ENCODE measurements at places on chromosomes 12 and 14.

GRCh38 chr12:10722905-10723746, at the start of gene YBX3:
Gene YBX3, minus strand, starts transcription at chr12:10723323. Its CDS starts 212 bp downstream, at chr12:10723111.
- peak; percentile 35 for DNase-seq

- DNase-seq, result no peak
These were observed 54.9 kb downstream of the SRGAP1 start for GRCh38 chr12:63899396-63899795.

DNA sequence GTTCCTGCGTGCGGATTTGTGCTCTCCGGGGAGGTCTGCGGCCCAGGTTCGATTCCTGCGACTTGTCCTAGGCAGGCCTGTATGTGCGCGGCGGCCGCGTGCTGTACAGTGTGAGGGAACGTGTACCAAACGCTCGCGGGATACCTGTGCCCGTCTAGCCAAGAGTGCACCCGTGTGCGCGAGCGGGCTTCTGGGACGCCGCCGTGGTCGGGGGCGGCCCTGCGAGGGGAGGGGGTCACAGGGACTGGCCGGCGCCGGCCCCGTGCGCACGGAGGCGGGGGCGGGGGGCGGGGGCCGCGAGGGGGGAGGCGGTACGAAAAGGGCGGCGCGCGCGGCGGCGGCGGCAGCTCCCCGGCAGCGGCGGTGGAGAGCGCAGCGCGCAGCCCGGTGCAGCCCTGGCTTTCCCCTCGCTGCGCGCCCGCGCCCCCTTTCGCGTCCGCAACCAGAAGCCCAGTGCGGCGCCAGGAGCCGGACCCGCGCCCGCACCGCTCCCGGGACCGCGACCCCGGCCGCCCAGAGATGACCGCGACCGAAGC, at the start of gene DLK1:
DLK1 (plus strand) TSS at position 343 of the 536 bp plus-strand sequence; CDS start at position 520, 177 bp downstream.
- no peak for DNase-seq

GRCh38 chr12:18808221-18808620, 70.3 kb downstream of the CAPZA3 start:
- DNase-seq, result no peak

GRCh38 chr12:110157539-110157938, 33.4 kb downstream of the IFT81 start:
- DNase-seq, result no peak

GRCh38 chr12:51085757-51086156, 2.4 kb upstream of the CSRNP2 start:
- no peak for DNase-seq

- DNase-seq, result no peak
These were observed 7.7 kb downstream of the FOS start for GRCh38 chr14:75286313-75286712.

DNA sequence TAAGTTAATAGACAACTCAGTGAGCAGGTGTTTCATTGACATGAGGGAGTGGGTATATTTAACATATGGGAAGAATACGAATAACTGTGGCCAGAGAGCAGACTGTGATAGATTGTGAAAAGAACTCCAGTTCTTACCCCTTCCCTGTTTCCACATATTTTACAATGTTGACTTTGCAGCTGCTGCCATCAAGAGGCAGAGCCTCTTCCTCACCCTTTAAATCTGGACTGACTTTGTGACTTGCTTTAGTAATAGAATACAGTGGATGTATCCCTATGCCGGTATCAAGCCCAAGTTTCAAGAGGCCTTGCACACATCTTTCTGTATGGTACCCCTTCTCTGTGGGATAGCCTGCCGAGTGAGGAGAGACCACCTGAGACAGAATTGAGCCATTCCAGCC, 356.7 kb downstream of the ETNK1 start:
- no peak for DNase-seq
